SW 1271 (cell line): ENCODE measurements at places on chromosomes 3 and 15.

- DNase-seq, result no peak
Observed at GRCh38 chr3:66497985-66498671, 2.7 kb downstream of the LRIG1 start.

- DNase-seq, result no peak
Observed at GRCh38 chr15:68488966-68489365, 57.0 kb upstream of the ITGA11 start.

DNA sequence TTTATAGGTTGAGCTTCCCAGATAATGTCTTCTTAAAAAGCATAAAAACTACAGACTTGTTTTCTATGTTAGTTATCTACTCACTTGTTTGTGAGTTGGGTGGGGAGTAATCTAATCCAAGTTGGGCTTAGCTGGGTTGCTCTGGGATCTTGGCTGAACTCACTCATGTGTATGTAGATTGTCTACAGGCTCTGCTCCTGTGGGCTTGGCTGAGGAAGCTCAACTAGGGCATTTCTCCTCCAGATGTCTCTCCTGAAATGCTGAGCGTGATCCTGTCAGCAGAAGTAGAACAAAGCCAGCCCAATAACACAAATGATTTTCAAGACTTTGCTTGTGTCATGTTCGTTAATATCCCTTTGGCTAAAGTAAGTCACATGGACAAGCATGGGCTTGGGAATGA, 17.3 kb downstream of the KCNH8 start:
- no peak for DNase-seq

DNA sequence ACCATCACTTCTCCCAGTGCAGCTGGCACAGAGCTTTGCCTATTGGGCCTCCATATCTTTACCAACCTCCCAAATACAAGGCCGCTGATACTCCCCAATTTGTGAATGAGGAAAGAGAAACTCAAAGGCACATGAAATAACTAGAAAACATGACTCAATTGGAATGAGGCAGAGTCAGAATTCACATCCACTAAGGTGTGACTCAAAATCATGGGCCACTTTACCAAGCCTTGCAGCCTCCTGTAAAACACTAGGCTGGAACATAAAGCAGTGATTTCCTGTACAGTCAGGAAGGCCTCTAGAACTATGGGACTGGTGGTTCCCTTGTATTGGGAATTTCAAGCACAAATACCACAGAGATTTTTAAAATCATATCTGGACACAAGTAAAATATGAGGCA, 128.6 kb downstream of the DCLK3 start:
- DNase-seq, result no peak

GRCh38 chr15:68653801-68654200, 75.0 kb downstream of the CORO2B start:
- DNase-seq, result no peak

DNA sequence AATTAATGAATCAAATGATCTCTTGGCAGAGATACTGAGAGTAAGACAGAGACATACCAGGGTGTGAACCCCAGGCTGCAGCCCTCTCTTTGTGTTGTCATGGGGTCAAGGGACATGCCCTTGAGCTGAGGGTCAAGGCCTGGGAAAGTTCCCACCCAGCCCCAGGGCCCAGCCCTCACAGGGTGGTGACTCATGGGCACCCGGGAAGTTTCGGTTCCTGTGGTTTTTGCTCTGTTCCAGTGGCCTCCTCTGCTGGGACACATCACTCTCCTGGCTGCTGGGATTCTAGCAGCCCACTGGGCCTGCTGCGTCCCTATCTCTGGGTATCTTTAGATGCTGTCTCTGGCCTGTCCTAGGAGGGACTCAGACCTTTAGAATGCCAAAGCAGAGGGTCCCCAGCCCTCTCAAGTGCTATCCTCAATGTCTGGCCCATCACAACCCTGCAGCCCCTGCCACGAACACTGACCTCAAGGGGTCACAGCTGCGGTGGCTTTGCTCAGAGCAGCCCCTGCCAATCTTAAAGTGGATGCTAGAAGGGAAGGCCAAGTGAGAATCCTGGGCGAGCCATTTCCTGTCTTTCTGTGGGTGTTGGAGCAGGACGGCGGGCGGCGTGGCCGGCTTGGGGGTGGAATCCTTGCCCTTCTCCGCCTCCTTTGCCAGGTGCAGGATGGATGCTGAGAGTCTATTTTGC, 148.4 kb upstream of the TLE3 start:
- DNase-seq, result no peak

GRCh38 chr3:95055288-95055687, 992.4 kb downstream of the NSUN3 start:
- DNase-seq, result no peak

DNA sequence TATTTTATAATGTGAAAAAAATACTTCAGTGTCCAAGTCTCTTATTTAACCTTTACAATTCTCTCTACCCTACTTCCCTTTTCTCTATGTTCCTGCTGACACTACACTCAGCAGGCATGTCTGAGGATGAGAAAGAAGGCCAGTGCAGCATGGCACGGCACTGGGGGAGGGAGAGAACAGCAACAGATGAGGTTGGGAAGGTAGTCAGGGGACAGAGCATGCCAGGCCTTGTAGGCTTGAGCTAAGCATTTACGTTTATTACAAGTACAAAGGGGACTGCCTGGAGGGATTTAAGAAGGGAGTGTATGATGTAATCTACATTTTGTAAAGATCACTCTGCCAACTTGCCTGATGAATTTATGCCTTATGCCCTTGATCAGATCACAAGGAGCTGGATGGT, 117.3 kb upstream of the WNT5A start:
- DNase-seq, result no peak

DNA sequence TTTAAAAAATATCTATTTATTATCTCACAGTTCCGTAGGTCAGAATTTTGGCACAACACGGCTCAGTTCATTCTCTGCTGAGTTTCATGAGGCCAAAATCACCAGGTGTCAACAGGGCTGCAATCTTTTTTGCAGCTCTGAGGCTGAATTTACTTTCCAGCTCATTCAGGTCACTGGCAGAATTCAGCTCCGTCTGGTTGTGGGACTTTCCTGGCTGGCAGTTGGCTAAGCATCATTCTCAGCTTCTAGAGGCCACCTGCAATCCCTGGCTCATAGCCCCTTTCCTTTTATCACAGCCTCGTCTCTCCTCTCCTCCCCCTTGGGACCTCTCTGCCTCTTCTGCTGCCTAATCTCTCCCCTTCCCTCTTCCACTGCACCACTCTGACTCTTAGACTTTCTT, 174.0 kb upstream of the WNT5A start:
- no peak for DNase-seq

- no peak for DNase-seq
Observed at GRCh38 chr3:12831301-12831866, 10.0 kb downstream of the RPL32 start.

DNA sequence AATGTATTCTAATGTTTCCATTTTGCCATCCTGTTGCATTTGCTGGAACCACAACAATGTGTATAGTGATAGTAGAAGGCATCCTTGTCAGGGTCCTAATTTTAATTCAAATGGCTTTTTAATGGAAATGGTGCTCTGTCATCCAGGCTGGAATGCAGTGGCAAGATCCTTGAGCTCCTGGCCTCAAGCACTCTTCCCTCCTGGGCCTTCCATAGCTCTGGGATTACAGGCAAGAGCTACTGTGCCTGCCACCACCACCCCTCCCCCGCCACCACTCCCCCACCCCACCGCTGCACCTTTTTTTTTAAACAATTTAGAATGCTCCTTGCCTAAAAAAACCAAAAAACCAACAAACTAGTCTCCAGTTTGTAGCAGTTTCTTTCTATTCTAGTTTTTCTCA, 15.2 kb upstream of the IQCF6 start:
- DNase-seq, result no peak

- DNase-seq, result no peak
Observed at GRCh38 chr3:150384296-150385212, 23.5 kb upstream of the TSC22D2 start.

DNA sequence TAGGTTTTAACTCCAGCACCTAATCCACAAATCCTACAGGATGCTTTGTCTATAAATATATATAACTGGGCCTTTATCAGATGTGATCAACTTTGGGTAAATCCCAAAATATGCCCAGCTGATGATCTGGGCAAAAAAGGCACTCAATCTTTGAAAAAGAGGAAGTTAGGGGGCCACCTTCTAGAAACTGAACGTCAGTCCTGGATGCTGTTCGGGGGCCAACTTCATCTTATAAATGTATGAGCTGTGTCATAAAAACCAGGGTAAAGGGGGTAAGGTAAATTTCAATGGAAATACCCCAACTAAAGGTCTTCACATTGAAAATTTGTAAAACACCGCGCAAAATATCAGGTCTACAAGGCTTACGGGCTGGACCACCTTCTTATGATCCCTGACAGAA, 264.4 kb upstream of the UBE2E2 start:
- DNase-seq, result no peak

GRCh38 chr15:58313810-58314592, 117.8 kb upstream of the LIPC start:
- DNase-seq, result no peak

DNA sequence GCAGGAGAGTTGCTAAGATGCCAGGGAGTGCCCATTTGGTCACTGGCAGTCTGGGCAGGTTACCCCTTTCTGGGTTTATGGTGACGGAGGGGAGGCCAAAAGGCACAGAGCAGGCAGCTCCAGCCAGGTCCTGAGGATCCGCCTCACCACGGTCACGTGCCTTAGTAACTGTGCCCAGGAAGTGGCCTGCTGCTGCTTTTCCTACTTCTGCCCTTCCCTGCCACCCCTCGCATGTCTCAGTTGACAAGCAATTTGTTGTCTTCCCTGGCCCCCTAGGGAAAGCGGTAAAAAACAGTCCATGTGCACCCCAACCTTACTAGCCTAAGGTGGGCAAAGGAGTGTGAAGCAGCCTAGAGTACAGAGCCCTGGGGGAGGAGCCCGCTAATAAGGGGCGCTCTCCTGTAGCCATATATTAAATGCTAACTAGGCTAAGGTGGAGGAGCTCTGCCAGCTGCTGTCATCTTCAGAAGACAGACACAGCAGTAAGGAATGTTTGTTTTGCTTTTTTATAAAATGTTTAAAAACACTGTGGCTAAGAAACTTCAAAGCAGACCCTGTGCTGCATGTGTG, 9.1 kb upstream of the LIPH start:
- DNase-seq, result no peak

GRCh38 chr3:77468626-77469020, 428.7 kb downstream of the ROBO2 start:
- no peak for DNase-seq

- DNase-seq, result no peak
Observed at GRCh38 chr3:72663429-72663828, 184.8 kb downstream of the SHQ1 start.

GRCh38 chr15:52923626-52924025, 133.5 kb upstream of the ONECUT1 start:
- DNase-seq, result no peak

DNA sequence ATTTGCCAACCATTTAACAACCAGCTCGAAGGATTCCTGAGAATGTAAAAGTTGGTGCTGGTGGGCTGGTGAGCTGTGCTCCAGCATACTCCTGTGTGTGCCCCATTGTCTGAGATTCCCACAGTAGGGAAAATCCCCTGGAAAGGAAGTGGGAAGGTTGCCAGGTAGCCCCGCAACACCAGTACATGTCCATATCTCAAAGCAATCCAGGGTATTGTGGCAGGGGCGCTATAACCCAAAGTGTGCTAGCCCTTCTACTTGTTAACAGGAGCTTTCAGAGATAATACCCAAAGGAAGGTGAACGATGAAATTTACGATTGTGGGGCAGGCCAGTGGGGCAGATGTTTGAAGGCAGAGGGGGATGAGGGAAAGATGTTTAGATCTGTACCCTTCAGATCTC, 42.7 kb upstream of the SYNM start:
- no peak for DNase-seq

DNA sequence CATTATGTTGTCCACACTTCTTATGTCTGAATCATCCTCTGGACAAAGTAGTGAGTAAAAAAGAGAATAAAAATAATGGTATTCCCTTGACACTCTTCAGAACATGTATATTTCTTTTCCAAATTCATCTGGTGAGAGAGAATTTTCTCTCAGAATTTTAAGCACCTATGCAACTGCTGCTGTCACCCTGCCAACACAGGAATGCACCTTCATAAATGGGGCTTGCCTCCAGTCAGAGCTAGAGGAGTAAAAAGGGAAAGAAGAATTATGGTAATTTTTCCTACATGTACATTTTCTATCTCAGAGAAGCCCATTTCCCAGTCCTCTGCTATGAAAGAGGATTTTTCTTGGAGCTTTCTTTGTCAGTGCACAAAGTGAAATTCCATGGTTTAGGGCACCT, 92.2 kb upstream of the ALCAM start:
- DNase-seq, result no peak

DNA sequence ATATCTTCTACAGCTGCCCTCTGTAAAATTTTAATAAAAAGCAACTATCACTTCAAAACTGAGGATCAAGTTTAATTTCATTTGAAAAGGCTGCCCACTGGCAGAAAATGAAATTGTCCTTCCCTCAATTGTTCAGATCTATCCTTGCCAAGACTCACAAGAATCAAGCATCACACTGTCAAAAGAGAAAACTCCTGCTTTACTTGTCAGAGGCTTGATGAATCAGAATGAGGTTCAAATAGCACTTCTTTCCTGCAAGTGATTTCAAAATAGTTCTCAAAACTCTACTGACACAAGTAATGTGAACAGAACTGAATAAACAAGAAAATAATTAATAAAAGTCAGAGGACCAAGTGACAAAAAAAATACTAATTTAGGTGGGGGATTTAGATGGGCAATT, 70.6 kb downstream of the GOLIM4 start:
- DNase-seq, result no peak

DNA sequence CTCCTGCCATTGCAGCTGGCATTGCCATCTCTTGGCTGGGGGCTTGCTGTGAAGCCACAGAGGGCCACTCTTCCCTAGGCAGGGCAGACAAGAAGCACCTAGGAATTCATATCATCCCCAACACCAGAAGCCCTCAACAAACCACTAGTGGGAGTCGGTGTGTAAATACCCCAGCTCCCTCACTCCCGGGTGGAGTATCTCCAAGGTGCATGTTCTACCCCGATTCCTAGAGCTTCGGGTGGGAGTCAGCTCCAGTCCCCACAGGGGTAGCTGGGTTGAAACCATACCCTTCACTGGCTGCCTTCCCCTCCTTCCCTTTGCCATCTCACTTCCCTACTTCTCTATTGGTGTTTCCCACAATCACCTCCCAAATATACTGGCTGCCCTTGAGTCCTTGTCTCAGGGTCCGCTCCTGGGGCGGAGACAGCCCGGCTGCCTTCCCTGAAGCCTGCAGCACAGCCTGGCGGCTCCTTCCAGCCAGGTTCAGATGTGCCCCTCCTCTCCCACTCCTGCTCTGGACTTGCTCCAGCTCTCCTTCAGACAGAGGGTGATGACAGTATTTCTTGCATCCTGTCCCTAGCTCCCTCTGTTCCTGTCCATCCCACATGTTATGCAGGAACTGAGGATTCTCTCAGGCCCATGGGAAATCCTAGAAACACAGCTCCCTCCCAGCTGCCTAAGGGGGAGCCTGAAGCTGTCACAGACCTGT, 33.3 kb downstream of the FAM3D start:
- DNase-seq, result no peak

GRCh38 chr15:55914446-55914845, 79.0 kb downstream of the NEDD4 start:
- DNase-seq, result no peak
